ENCODE measurements at places on chromosomes 7 and 10.

GRCh38 chr7:85023066-85023712 is 163.7 kb downstream of the SEMA3D start:
- DNase-seq: no peak

- DNase-seq: no peak
These were observed 100.6 kb downstream of the GPR26 start for GRCh38 chr10:123766761-123767160.

DNA sequence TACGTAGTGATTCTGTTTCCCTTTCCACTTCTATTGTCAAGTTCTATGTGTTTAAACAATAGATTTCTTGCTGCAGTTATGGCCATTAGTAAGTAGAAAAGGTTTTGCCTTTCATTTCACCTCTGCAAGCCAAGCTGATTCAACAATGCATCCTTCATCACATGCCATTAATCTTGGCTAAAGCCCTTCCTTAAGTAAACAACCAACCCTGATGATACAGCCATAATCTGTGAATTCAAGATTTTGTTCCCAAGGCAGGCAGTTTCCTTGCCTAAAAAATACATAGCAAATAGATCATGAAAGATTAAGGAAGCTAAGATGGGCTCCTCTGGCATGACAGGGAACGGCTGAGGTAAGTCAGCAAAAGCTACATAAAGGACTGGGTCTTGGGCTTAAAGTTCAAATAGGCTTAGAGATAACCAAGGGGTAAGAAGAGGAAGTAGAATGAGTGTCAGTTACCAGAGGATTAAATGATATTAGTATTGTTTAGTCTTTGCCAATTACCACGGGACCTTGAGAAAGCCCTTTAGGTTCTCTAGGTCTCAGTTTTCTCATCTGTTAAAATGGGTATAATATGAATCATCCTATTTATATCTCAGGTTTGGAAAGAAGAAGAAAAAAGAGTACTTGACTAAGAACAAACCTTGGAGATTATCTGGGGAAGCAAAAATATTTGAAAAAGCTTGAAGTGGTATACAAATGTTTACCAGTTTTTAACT is 35.9 kb upstream of the ANK3 start:
- DNase-seq: no peak

- DNase-seq: no peak
These were observed 266.3 kb downstream of the PPP1R3A start for GRCh38 chr7:113652501-113652900.

DNA sequence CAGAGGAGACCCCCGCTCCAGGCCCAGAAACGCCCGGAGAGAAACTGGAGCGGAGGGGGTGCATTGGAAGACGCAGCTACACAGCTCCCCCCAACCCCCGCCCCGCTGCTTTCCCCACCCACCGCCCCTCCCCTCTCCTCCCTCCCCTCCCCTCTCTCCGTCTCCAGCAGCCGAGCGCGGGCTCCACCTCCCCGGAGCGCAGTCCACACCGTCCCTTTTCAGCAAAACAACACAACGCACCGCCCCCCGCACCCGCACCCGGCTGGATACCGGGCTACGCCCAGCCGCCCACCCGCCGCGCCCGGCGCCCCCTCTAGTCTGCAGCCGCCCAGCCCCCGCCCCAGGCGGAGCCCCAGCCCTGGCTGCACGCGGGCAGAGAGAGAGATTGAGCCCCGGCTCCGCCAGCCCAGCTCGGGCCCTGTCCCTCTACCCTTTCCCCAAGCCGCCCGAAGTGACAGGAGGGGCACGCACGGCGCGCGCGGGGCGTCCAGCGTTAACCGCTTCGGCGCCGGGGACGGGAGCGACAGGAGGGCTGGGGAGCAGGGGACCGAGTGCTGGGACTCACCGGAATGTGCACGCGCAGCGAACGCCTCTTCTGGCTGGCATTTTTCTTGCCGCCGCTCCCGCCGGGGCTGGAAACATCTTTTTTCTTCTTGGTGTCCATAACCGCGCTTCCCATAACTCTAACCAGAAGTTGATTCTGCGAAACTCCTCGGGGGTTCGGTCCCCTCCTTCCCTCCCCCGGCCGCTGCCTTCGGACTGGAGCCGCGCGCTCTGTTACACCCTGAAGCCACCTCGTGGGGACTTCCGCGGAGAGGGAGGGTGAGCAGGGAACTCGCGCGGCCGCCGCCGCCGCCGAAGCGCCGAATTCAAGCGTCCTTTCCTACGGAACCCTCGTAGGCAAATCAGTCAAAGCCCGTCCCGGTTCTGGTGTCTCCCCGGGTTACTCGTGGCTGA is 695 bp downstream of the PRKAG2 start:
- DNase-seq: no peak

DNA sequence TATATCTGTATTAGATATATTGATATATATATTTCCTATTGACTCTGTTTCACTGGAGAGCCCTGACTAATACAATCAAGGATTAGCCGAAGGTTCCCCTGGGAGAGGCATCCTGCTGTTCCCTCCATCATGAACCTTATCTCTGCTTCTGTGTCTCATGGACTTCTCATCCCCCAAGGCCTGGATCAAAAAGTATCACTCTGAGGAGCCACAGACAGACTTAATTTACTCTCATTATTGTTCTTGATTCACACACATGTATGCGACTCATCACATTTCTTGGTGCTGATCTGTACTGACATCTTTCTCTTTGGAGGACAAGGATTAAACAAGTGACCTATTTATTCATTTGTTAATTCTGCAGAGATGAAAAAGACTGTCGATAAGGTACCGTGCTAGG is 550.2 kb downstream of the KCNMA1 start:
- DNase-seq: no peak

GRCh38 chr10:60576130-60577069 is 186.7 kb upstream of the ANK3 start:
- DNase-seq: no peak

DNA sequence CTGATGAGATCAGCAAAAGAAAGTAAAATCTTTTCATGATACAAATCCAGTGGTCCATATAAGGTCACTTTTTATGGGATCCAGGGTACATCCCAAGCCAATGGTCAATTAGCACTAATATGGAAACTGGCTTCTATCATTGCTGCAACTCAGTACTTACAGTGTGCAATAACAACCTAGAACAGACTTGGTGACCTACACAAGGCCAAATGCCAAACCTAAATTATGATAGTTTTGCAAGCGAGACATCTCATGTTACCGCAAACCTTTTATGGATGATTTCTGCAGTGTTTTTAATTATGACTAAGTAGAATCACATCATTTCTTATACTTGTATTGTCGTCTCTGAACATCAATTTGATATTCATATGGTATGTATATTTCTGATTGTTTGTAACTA is 583.5 kb upstream of the SEMA3D start:
- DNase-seq: no peak

DNA sequence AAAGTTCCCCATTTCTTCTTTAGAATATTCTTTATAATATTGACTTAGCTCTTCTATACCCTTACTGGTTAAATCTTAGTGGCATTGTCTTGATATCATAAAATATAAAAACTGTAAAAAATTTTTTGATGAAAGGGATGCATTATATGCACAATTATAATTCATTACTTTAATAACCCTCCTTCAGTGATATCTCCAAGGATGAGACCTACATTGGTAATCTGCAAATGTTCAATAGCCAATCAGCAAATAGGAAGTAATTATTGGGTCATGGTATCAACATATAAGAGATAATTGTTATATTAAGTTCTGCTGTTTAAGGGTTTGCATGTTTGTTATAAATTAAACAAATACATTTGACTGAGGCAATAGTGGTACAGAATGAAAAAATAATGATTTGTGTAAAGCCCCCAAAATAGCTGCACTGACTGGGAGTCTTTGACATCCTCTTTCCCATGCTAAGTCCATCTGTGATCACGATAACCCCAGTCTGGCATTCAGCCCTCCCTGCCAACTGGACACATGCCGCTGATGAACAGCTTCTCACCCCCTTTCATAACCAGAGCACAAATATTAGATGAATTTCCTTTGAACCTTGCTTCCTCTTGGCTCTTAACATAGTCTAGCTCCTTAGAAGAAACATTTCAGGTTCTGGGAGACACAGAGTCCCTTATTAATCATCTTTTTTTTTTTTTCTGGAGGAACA is 169.5 kb downstream of the CPED1 start:
- no peak for DNase-seq

- no peak for DNase-seq
These were observed 54.2 kb downstream of the DNAJC12 start for GRCh38 chr10:67783606-67784294.

GRCh38 chr10:112986544-112987190 is 36.6 kb downstream of the TCF7L2 start:
- DNase-seq: no peak

DNA sequence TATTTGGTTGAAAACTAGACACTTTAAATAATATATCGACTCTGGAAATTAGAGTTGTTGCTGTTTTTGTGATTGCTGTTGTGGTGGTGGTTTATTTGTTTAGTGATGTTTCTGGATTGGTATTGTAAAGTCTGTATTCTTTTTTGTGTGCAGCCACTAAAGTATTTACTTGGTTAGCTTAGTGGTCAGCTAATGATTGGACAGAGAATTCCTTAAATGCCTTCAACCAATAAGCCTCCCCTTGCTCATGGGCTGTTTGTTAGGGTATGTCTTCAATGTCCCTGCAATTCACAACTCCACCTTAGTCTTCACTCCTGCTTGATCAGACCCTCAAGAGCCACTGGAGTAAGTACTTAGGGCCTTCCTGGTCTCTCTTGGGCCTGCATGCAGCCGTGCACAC is 71.0 kb downstream of the PAXIP1 start:
- DNase-seq: no peak

DNA sequence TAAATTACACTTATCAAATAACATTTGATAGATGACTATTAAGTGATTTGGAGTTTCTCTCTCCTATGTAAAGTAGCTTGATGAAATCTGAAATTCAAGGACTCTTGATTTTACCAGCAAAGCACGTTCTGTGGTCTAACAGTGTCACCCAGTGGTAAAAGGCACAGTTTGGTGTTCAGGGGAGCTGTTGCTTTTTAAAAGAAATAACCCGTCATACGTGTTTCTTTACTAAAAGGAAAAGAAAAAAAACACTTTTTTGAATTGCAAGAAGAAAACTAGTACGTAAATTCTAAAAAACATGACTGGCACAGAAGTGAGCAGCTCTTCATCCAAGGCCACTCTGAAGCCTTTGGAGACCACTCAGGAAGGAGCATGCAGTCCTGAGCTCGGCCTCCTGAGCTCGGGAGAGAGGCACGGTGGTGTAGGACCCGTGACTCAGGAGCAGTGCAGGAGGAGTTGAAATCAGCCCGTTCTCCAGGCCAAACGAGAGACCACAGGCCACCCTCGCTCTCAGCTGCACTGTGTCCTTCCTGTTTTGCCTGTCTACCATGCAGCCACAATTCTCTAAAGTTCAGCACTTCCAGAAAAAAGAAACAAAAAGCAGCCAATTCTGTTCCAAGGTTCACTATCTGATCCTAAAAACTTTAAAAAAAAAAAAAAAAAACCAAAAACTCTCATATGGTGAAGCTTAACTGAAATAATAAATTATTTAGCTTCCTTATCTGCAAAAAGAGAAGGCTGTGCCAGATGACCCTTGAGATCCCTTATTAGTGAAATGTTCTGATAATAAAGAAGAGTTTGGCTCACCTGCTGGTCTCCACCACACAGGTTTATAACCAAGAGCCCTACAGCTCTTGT is 212.6 kb upstream of the FRMD4A start:
- DNase-seq: no peak

- DNase-seq: no peak
These were observed 2.2 kb upstream of the NOM1 start for GRCh38 chr7:156947120-156947843.

- no peak for DNase-seq
These were observed 21.8 kb upstream of the EIF5AL1 start for GRCh38 chr10:79490400-79491142.

DNA sequence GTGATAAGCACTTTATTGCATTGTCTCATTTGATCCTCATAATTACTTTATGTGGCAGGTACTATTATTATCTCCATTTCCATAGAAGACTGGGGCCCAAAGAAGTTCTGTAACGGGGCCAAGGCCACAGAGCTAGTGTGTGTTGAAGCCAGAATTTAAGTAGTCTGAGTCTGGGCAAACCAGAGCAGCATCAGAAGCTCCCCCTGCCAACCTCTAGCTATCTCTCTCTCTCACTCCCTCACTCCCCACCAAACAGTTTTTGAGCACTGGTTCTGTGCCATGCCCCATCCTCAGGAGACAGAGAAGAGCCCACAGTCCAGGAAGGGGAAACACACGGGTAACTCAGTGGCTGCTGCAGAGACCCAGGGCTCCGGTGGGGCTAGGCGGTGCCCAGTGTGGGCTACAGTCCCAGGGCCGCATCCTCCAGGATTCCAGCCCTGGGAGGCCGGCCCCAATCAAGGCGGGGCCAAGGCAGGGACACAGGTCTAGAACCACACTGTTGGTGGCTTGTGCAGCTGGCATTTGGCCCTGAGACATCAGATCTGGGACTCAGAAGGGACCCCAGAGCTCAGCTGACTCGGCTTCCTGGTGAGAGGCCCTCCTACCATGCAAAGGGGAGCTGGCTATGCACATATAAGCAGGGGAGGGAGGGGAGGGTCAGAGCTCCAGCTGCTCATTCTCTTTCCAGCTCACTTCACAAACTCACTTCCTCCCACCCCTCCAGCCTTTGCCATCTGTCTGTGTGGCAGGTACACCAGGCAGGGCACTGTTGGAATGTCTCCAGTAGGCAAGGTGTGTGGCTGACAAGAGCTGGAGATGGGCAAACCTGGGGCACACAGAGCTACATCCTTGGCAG is 34.4 kb downstream of the COL13A1 start:
- no peak for DNase-seq

DNA sequence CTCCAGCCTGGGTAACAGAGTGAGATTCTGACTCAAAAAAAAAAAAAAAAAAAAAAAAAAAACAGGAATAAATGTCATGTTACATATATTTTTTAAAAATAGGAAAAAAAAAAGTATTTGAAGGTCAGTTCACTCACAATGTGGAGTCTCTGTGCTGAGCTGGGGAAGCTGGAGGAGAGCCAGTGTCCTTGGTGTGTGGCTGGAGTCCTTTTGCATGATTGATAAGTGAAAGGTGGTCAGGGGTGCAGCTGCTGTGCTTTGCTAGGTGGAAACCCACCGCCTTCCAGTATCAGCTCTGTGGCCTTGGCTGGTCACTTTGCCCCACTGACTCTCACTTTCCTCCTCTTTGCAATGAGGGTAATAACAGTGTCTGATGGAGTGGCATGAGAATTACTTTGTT is 101.9 kb downstream of the VWC2 start:
- DNase-seq: no peak
